ENCODE measurements at places on chromosomes 16 and 17. TPM values are rescaled to one million over a fixed set of nuclear protein-coding genes. Genes with fewer than 3 reads are reported as not detected.

ZP2 gene
- not detected for total RNA-seq

EVPLL gene
- not detected for total RNA-seq

GPR139 gene
- total RNA-seq, result not detected

ORMDL3 gene
- 43.7 TPM for total RNA-seq

DNA sequence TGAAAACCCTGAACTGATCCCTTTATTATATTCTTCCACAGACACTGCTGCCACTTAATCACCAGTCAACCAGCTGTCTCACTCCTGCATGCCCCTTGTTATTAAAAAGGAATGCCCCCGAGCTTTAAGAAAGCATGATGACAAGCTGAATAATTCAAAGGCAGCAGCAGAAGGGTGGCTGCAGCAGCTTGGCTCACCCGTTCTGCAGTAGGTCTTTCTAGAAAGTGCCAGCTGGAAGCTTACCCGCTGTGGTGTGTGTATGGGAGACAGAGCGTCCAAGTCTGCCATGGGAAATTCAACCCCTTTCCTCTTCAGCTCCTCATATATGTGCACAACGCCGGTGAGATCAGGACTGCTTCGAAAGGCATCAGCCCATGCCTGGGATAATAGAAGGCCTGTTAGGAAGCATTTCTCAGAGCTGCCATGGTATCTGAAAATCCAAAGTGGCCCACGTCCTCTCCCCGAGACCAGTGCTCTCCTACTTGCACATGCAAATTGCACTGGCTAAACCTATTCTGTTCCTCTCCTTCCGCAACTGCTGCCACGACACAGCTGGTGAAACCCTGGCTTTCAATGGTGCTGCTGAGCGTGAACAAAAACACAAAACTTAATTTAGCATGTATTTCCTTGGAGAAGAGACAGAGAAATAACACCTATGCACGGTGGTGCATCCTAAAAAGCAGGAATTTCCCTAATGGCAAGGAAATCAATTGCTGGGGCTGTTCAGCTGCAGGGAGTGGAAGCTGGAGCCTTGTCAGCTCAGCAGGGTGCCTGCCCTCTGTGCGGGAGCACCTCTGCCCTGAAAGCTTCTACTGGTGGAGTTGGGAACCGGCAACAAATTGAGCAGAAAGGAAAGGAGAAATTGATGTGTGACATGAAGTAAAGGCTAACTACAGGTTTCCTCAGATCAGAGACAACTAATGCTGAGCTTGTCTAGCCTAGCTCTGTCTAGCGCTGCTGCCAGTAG, 47.9 kb upstream of the SREBF1 start:
- no peak for DNase-seq

DNA sequence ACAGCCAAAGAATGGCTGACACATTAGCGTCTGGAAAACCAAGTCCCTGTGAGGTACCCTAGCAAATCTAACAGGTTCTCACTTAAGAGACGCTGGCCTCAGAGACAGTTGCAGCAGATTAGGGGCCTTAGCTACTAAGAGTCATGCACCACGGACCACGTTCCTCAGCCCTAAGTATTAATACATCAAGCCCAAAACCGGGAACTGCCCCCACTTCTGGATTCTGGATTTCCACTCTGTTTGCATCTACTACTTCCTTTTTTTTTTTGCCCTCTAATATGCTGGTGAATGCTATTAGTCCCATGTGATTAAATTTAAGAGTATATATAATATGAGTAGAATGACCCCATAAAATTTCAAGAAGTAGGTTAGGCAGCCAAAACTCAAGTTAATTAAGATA, 775 bp upstream of the TERB1 start:
- DNase-seq, result no peak

GRCh38 chr16:59432276-59432675, 698.2 kb upstream of the GOT2 start:
- no peak for DNase-seq

- no peak for DNase-seq
Observed at GRCh38 chr16:17827313-17827712, 356.6 kb upstream of the XYLT1 start.

GRCh38 chr17:35152421-35153140, 5.0 kb downstream of the UNC45B start:
- no peak for DNase-seq

DNAJA2 gene
- total RNA-seq, result 139 TPM

- DNase-seq, result no peak
Observed at GRCh38 chr17:40419559-40420331, 2.0 kb upstream of the TOP2A start.

CEP295NL gene
- total RNA-seq, result 0.81 TPM

DNA sequence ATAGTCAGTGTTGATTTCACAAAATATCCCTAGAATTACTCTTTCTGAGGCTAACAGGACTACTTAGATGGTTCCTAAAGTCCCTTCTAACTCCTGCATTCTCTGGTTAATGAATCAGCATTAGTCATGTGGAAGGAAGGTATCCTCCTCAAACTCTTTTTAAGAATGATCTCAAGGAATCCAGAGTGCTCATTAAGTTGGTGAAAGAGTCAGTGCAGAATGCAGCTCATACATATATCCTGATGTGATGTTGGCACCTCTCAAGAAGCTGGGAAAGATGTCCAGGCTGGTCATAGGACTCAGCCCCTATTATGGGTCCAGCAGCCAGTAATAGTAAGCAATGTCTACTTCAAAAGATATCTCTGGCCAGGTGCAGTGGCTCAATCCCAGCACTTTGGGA, 65.5 kb downstream of the PIGL start:
- peak; percentile 94 for DNase-seq

DNA sequence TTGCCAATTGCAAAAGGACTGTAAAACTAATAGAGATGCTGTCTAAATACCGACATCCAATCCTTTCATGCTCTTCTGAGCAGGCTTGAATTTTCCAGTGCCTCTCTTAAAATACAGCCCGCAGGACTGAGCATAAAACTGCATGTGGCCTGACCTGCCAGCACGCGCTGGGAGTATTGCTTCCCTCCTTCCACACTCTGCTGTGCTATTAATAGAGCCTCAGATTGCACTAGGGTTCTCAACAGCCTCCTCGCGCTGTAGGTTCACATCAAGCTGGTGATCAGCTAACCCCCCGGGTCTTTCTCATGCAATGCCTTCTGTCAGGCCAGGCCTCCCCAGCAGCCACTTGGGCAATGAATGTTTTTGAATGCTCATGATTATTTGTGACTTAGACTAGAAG, 14.2 kb upstream of the MSI2 start:
- no peak for DNase-seq

DNA sequence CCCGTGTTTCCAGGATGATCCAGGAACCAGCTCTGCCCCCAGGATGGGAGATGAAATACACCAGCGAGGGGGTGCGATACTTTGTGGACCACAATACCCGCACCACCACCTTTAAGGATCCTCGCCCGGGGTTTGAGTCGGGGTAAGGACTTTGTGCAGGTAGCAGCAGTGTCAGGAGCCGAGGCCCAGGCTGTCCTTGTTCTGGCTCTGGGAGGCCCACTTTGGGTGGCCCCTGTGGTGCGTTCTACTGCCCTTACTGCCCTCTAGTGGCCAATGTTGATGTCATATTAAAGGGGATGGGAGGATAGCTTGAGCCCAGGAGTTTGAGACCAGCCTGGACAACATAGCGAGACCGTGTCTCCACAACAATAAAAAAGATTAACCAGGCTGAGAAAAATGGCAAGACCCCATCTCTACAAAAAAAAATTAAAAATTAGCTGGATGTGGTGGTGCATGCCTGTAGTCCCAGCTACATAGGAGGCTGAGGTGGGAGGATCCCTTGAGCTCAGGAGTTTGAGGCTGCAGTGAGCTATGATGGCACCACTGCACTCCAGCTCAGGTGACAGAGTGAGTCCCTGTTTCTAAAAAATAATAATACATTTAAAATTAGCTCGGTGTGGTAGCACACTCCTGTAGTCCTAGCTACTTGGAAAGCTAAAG, 20.9 kb upstream of the CLEC18A start:
- DNase-seq, result peak; percentile 63

DNA sequence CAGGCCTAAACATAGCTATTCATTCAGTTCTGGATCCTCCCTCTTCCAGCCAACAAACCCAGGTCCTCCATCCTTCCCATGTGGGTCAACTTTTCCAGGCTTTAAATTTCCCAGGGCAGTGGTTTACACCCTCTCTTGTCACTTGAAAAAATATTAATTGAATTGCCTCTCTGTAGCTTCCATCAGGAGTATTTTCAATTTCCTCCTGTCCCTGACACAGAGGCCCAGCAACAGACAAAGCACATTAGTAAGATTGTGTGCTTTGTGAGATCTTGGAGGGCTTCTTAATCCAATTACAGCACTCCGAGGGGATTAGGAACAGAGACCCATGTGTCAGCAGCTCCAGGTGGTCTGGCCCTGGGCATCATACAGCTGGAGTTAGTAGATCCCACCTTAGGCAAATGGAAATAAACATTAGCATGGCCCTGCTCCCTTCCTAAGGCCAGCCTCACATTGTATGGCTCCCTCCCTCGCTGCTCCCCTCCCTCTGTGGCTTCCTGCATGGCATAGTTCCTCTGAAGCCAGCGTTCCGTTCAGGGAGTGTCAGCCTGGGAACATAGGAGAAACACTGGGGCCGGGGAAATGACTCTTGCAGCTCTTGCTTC, 132.7 kb upstream of the HSBP1 start:
- no peak for DNase-seq

DNA sequence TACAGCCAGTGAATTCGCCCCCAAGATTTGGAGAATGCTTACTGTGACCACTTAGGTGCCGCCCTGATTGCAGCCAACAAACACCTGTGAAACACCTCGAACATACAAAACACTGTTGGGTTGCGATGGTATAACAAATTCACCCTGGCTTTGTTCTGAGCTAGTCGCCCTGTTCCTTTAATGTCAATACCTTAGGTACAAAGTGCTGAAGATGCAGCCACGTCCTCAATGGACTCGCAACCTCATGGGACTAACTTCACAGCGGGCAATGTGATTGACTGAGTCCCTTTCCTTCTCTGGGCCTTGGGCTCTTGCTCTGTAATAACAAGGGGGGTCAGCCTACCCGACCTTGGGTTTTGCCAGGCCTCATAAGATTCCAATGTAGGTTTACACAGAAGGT, 28.9 kb upstream of the GOSR2 start:
- DNase-seq, result no peak

TNFRSF13B gene
- not detected for total RNA-seq

DNA sequence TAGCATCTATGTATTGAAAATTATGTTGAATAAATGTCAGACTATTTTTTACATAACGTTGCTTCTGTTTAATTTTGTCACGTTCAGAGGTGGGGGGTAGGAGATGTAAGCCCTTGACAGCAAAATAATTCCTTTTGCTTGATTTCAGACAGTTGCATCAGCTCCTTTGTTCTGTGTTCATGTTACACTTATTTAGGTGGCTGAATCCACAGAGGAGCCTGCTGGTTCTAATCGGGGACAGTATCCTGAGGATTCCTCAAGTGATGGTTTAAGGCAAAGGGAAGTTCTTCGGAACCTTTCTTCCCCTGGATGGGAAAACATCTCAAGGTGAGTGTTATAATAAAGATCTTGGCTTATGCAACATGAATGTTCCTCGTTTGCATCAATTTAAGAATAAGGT, 4.5 kb downstream of the HERPUD1 start:
- no peak for DNase-seq

NIP7 gene
- 48.2 TPM for total RNA-seq

GRCh38 chr16:48335961-48336360, 49.3 kb downstream of the SIAH1 start:
- DNase-seq, result peak; percentile 6

DNA sequence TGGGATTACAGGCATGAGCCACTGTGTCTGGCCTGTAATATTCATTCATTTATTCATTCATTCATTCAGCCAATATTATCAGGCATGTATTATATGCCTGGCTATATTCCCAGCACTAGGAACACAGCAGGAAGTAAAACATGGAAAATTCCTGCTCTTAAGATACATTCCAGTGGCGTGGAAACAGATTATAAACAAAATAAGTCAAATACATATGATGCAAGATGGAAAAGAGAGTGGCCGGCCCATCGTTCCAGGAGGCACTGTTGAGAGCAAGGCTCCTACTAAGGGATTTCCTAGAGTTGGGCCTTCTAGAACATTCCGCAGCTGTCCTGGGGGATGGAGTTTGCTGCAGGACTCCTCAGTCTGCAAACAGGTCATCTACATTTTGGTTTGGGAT, 17.7 kb downstream of the ADCY9 start:
- no peak for DNase-seq

DNA sequence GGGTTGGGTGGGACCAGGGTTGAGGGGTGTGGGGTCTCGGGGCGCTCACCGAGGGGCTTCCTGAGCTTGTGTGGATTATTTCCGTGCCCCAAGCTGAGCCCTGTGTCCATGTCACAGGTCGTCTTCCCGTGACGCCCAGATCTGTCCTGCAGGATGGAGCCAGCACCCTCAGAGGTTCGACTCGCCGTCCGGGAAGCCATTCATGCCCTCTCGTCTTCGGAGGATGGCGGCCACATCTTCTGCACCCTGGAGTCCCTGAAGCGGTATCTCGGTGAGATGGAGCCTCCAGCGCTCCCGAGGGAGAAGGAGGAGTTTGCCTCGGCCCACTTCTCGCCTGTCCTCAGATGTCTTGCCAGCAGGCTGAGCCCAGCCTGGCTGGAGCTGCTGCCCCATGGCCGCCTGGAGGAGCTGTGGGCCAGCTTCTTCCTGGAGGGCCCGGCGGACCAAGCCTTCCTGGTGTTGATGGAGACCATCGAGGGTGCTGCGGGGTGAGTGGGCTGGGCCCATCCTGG, 1.0 kb downstream of the TELO2 start:
- peak; percentile 41 for DNase-seq

- DNase-seq, result no peak
Observed at GRCh38 chr16:11585460-11586377, 1.0 kb downstream of the LITAF start.

- DNase-seq, result no peak
Observed at GRCh38 chr17:8986295-8986694, 20.8 kb upstream of the PIK3R5 start.

DNA sequence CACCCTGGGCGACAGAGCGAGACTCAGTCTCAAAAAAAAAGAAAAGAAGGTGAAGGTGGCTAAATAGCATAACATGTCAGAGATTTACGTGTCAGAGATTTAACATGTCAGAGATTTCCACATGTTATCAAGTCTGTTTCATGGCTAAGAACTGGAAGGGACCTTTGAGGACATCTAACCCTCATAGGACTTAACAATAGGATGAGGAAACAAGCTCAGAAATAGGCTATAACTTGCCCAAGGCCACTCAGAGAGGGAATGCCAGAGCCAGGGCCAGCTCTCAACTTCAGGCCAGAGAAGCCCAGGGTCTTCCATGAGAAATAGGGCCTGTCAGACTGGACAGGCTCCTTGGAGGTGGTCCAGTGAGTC, 26.8 kb upstream of the ZNF629 start:
- no peak for DNase-seq

GRCh38 chr17:65071861-65072260, 15.3 kb upstream of the GNA13 start:
- DNase-seq, result peak; percentile 31

SMARCD2 gene
- total RNA-seq, result 138 TPM

- peak; percentile 82 for DNase-seq
Observed at GRCh38 chr17:80931421-80932265, 60.0 kb upstream of the CHMP6 start.

All from A172 (cell line).